GM23338 (cell line): ENCODE measurements at places on chromosomes 5 and 9.

- DNase-seq, result peak; percentile 36
Observed at GRCh38 chr9:95815961-95816360, 59.5 kb upstream of the ERCC6L2 start.

- DNase-seq, result no peak
Observed at GRCh38 chr9:1362845-1363244, 312.7 kb downstream of the DMRT2 start.

- DNase-seq, result peak; percentile 74
Observed at GRCh38 chr9:34592895-34593601, 3.5 kb upstream of the CNTFR start.

DNA sequence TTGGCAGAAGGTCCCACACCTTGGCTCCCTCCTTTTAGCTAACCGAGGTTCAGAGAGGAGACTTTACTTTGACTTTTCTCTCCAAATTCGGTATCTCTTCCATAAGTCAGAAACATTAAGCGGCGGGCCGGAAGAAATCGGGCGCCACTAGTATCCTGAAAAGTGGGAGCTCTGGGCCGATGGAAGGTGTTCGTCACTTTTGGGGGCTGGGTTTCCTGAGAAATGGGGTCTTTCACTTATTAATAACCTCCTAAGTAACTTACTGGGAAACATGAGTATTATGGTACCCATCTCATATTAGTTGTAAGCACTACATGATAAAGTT is 716 bp downstream of the STX17 start:
- no peak for DNase-seq

DNA sequence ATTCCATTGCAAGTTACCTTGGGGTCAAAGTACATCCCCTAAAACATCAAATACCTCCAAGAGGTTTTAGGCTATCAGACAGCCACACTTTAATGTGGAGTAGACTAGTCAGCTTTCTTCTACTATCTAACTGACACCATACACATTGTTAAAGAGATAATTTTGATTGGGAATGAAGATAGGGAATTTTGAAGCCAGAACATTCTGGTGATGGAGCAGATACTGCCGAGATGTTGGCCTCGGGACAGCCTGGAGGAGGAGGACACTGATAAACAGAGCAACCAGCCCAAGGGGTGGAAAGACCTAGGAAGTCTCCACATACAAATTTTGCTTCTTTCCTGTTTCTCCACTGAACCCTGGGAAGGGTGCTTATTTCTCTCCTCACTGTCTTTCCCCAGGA is 14.9 kb downstream of the TJP2 start:
- DNase-seq, result no peak

DNA sequence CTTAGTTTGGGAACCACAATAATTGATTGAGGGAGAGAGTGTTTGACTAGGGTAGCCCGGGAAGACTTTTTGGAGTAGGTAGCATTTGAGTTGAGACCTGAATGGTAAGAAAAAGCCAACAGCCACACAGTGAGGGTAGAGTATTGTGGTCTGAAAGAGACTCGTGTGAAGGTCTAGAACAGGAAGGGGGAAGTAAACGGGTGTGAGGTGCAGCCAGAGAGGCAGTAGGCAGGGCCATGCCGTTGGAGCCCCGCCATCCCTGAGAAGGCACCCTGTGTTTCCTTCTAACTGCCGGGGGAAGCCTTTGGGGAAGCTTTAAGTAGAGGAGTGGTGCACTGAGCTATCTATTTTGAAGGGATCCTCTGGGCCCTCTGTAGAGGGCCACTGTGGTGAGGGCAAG is 3.5 kb upstream of the F2RL2 start:
- DNase-seq, result no peak

GRCh38 chr5:36878392-36879082 is 2.0 kb downstream of the NIPBL start:
- DNase-seq, result peak; percentile 84

GRCh38 chr9:135504262-135505243 is 4.1 kb downstream of the MRPS2 start:
- peak; percentile 82 for DNase-seq

- no peak for DNase-seq
Observed at GRCh38 chr5:102799017-102799416, 43.9 kb downstream of the PAM start.

GRCh38 chr5:56346741-56347535 is 113.8 kb upstream of the ANKRD55 start:
- DNase-seq, result peak; percentile 21

DNA sequence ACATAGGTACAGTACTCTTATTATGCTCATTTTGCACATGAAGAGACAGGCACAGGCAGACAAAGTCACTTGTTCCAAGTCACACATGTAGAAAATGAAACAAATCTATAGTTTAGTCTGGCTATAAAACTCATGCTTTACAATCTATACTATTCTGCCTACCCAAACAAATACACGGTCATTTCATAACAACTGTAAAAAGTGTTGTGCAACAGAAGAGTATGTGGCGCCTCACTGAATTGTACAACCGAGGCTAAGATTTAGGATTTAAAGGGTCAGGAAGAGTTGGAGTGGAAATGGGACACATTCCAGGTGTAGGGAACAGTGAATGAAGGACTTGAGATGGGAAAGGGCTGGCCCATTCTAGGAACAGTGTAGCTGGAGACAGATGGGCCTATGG is 82.9 kb upstream of the TRIO start:
- DNase-seq, result no peak

DNA sequence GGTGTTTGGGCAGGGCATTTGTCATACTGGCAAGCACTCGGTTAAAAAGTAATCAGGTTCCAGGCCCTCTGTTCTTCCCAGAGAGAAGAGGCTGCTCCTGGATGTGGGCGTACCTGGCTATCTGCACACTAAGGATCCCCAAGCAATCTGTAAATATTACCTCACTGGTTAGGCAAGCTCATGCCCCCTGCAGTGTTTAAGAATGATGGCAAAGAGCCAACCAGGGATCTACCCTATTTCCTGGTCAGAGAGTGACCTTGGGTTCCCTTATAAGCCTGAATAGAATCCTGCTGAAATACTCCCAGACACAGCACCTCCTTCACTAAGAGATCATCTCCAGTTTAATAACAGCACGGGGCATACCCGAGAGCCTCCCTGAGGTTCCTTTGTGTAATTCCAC is 181.2 kb downstream of the PIK3R1 start:
- DNase-seq, result no peak

DNA sequence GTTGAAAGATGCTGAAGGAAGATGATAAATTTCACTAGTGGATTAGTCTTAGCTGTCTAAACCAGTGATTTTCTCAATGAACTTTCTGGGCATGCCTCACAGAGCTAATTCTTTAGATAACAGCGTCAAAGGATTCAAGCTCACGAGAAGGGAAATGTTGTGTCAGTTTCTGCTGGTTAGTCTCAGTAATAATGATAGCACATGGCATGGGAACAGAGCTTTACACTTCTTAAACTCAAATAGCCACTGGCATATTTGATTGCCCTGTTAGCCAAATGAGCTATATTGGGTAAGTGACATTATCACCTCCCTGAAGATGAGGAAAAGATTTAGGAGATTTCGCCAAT is 139.3 kb upstream of the NR3C1 start:
- DNase-seq, result no peak

GRCh38 chr5:96821260-96821916 is 13.6 kb upstream of the ERAP1 start:
- DNase-seq, result peak; percentile 52

DNA sequence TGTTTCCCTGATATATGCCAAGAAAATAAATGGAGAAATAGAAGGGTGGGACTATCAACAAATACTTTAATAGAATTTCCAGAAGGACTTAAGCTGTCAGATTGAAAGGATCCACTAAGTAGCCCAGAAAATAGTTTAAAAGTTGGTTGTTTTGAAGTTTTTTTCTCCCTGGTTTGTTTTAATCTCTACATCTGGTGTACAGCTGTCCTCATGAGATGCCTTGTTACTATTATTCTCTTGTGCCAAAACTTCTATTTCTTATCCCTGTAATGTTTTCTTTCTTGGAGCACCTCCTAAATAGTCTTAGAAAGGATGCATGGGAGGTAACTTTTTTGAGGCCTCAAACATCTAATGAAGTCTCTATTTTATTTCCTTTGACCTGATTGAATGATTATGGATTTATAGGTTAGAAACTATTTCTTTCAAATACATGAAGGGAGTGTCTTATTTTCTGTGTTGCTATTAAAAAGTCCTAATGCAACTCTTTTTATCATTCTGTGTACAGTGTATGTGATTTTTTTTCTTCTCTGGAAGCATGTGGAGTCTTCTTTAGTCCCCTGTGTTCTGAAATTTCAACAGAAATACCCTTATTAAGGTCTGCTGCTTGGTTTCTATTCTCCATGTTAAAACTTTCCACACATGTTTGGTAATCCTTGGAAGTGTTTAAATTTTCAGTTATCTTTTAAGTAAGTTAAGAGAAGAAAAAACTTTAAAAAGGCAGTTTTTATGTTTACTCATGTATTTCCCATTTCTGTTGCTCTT is 140.0 kb upstream of the CDKN2B start:
- no peak for DNase-seq

DNA sequence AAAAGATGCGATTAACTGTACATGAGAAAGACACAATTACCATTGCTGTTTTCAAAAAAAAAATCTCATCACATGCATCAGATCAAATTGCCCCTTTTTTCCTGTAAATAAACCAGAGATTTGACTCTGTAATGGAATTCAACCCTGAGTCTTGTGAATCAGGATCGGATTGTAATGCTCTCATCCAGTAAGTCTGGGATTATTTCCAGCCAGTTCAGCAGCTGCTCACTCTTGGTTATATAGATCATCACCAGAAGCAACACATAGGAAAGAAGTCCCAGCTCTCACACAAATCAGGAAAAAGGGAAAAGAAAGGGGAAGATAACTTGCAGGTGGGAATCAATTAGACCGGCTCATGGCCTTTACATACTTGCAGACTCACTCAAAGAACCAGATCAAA is 97.8 kb upstream of the SPOCK1 start:
- DNase-seq, result no peak

DNA sequence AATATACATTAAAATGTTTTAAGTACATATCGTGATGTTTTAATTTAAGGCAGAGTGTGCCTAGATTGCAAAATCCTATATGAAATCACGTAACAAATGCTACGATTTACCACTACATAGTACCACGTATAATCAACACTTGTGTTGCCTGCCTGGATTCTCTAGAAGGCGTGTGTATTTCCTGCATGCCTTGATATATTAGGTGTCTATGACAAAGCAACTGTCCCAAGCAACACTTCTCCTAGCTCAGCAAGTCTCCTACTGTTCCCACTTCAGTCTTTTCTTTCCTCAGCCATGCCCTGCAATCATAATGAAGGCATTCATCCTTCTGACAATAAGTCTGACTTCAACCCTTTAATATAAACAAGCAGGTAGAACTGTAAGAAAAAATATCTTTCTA is 89.6 kb downstream of the PTPRD start:
- no peak for DNase-seq

- no peak for DNase-seq
Observed at GRCh38 chr5:31106691-31107090, 86.8 kb upstream of the CDH6 start.

DNA sequence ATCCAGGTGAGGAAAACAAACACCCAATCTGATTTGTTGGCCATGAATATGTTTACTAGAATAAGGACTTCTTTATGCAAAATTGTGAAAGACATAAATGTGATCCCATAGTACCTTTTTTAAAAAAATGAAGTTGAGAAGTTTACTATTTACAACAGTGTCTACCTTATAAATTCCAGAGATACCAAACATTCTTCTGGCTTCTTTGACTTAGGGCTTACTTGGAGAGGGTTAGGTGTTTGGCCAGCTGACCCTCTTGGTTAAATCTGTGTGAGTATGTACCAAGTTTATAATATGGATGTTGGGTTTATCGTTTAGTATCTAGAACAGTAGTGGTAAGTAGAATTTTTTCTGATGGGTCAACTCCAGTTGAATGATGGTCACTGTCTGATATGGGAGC is 212.3 kb downstream of the DOCK8 start:
- DNase-seq, result peak; percentile 47

DNA sequence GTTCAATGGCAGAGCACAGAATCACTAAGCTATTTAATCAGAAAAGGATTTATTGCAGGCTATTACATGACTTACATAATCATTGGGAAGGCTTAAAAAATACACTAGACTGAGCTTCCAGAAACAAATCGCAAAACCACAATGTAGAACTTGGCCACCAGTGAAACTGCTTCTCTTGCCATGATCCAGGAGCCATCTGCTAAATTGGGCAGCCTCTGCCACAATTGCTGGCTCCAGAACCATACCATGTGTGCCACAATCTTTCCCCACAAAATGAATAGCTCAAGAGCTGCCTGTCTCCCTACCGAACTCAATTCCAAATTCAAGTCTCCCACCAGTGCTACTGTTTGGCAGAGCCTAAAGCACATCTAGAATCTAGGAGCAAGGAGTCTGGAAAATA is 9.8 kb upstream of the ERAP1 start:
- DNase-seq, result no peak

DNA sequence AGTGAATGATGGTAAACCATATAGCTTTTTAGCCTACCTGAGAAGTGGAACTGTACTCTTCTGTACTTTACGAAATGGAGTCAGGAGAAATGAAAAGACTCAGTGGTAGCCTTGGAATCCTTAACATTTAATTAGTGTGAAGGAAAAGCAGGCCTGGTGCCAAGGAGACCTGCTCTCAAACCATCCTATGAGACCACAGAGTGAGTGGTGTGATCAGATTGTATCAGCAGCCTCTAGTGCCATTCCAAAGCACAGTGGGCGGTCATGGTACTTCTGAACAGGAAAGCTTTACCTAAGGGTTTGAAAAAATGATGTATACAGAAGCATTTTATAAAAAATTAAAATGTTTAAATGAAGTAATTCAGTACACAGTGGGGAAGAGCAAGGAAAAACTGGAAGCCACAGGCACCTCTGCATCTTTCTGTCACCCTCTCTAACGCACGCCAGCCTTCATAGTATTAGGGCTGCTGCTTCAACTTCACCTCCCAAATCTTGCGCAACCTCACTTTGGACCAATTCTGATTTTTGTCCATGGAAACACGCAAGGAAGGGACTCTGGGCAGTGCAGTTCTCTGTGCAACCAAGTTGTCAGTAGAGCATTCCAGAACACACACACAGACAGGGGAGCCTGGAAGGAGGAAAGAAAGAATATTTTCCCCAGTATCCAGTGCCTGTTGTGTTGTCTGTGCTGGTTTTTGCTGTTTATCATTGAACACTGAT is 203.7 kb downstream of the SH3GL2 start:
- no peak for DNase-seq

- DNase-seq, result no peak
Observed at GRCh38 chr9:95788521-95788991, 86.9 kb upstream of the ERCC6L2 start.

GRCh38 chr5:151881621-151882225 is 42.9 kb downstream of the GLRA1 start:
- peak; percentile 25 for DNase-seq

DNA sequence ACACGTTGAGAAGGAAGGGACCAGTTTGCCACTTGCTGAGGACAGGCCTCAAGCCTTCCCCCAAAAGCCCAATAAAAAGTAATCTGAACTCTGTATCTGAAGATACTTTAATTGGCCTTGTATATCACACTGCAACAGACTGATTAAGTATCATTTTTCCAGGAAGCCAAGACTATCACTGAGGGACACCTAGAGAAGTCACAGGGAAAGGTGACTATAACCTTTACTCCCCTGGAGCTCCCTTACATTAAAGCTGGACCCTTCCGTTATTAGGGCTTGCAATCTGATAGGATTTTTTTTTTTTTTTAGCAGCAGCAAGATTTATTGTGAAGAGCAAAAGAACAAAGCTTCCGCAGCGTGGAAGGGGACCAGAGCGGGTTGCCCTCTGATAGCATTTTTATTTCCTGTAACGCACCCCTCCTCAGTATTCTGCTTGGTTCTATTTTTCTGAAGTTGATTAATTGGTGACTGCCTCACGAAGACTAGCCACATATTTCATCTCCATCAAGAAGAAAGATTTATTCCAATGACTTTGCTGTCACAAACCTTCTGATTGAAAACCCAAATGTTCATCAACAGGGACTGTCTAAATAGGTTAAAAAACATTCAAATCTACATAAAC is 2.7 kb downstream of the CDC14B start:
- no peak for DNase-seq
